ENCODE measurements at places on chromosomes 7 and 10.

- DNase-seq = peak; percentile 91
These were observed 231.8 kb downstream of the KCNMA1 start for GRCh38 chr10:77405771-77406241.

DNA sequence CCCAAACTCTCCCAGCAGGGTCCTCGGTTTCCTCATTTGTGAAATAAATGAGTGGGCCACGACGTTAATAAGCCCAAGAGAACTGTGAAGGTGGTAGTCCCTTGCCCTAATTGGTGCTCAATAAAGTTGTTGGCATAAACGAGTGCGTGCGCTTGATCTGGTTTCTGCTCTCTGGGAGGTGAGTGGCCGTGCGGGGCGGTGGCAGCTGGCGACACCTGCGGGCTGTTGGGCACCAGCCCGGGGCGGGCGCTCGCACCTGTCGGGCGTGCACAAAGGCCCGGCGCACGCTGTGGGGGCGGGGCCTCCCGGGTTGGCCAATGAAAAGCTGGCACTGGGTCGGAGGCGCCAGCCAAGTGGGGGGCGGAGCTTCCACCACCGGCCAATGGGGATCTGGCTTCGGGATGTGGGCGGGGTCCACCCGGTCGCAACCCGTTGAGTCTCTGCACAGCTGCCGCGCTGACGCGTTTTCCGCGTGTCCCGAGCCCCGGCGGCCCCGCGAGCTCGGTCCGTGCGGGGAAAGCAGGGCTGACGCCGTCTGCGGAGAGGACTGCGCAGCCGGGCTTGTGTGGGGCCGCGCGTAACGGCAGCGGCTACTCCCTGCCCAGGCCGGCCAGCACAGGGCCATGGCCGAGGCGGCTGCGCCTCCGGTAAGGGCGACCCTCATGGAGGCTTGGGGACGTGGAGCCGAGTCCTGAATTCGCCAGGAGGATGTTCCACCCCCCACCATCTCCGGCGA lies 23.0 kb downstream of the ZNF783 start:
- DNase-seq = peak; percentile 99

- no peak for DNase-seq
These were observed 18.0 kb downstream of the GSDME start for GRCh38 chr7:24739306-24739705.

GRCh38 chr7:5050676-5051075 lies 5.0 kb downstream of the RBAK start:
- DNase-seq = no peak

GRCh38 chr7:99201027-99201426 lies 6.9 kb downstream of the KPNA7 start:
- no peak for DNase-seq

DNA sequence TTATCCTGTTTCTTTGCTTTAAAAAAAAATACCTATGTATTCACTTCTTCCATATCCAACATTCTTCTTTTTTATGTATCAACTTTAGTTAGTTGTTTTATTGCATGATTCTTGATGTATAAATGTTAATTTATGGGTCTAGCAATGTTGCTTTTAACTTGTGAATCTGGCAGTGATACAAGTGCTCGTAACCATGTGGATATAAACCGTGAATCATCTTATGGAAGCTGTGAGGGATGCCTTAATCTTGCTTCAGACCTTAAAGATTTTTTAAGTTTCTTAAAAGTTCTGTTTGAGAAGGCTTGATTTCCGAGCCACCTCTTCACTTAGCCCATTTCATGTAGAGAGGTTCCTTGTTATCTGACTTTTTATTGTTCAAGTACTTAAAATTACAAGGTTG lies 25.9 kb downstream of the HELLS start:
- no peak for DNase-seq

- no peak for DNase-seq
These were observed 314.1 kb upstream of the ETV1 start for GRCh38 chr7:14303536-14303935.

DNA sequence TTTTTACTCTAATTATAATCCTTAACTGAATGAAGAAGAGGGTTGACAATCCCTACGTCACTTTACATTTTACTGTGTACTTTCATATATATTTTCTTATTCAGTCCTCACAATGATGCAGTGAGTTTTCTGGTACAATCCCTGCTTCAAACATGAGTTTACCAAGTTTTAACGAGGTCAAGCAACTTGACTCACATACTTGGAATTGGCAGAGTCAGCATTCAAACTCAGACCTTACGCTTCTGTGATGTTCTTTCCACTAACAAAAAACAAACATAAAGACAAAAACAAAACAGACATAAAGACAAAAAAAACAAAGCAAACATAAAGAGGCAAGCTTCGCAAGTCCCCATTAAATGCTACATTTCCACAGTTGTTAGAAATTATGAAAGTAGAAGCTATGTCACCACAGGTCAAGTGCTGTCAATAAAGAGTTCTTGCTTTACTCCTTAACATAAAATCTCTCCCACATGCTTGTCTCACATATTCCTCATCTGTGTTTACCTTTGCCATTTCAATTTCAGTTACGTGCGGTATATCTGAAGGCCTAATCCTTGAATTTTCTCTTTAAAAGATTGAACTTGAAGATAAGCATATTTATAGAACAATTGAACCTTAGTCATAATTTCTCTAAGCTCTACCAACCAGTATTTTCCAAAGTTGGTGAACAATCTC lies 217.3 kb downstream of the CELF2 start:
- DNase-seq = no peak

GRCh38 chr10:102743588-102744373 lies at the start of gene WBP1L:
Gene WBP1L (plus strand): TSS chr10:102743948. CDS start chr10:102744054, 106 bp downstream.
- peak; percentile 98 for DNase-seq

GRCh38 chr10:22427101-22427500 lies 81.8 kb downstream of the SPAG6 start:
- peak; percentile 35 for DNase-seq

DNA sequence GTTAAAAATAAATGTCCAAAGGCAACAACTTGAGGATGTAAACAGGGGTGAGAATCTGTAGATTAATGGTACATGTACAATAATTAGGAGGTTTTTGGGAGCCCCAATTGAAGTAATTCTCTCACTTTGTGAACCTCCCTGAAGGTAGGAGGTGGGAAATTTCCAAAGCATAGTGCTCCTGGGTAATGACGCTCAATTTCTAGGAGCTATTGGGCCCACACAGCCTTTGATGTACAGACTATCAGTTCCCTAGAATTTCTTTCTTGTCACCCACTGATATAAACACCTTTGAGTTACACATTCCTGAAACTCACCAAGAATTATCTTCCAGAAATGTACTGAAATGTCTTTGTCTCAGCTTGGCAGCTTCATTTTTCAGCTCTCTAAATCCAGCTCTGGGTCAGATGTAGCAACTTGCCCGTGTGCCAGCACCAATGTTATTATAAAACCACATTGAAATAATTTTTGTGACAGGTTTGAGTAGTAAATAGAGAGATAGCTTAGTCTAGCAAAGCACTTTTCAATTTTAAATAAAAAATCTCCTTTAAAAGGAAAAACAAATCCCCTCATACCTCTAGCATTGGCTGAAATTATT lies 36.6 kb upstream of the GALNT17 start:
- DNase-seq = no peak

DNA sequence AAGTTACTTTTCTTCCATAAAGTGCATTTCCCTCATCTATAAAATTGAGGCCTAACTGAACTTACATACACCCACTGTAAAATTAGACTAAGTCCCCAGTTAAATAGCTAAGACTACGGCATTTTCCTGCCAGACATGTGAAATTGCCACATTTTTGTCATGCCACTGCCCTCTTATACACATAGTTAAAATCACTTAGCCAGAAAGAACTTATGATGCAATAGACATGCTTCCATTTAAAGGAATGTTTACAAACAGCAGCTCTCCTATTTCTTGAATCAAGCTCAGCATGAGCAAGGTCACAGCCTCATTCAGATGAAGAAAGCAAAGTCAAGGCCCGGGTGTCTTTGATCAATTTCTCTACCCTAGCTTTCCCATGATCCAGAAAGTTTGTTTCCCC lies 175.7 kb downstream of the LRRN3 start:
- DNase-seq = peak; percentile 7

GRCh38 chr10:69407621-69408301 lies 9.0 kb downstream of the TACR2 start:
- peak; percentile 49 for DNase-seq

DNA sequence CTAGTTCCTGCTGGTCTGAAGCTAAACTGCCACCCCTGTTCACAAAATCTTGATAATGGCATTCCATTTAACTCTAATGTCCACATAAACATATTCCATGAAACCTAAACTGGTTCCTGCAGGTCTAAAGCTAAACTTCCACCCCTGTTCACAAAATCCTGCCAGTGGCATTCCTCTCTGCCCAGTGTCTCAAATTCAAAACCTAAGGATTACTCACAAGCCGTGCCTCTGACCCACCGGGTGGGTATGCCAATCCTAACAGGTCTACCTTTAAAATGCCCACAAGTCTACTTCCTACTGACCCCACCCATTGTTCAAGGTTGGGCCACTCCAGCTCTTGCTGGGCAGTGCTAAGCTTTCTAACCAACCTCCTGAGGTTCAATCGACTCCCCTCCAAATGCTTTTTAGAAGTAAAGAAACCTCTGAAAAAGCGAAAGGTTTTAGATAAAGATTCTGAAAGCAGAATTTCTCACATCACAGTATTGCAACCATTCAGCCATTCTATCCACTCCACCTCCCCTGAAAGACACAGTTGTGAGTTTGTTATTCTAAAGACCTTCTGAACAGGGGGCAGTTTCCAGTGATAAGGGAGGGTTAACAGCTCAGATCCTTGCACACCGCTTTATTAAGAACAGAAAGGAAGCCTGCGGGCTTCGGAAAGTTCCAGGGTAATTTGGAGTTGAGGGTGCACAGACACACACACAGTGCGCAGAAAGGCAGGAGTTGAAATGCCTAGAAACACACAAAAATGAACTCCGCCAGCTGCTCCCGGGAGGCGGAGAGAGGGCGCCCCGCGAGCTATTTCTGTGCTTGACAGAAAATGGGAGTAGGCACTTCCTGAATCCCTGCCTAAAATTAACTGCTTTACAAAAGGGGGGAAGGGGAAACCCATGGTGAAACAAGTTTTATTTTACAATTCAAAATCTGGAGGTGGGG lies 87.7 kb downstream of the TNS3 start:
- no peak for DNase-seq

- DNase-seq = no peak
These were observed 71.0 kb downstream of the DLG5 start for GRCh38 chr10:77855404-77856155.

- no peak for DNase-seq
These were observed 31.5 kb downstream of the BICC1 start for GRCh38 chr10:58544135-58544534.

GRCh38 chr7:95318501-95319100 lies 5.7 kb downstream of the PON1 start:
- no peak for DNase-seq

DNA sequence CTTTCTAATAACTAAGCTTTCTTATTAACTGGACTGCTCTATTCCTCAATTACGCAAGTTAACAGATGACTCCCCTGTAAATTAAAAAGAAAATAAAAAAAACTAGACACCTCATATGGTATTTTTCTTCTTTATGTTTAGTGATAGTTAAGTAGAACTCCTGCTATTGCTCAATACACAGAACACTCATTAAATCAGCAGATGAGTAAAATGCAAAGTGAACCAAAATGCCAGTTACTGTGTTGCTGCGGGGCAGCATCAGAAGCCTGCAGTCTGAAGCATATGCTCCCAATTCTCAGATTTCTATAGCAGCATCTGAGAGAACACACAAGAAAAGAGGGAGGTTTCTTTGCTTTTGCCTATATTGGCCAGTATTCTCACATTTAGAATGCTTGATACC lies 28.4 kb downstream of the CDK6 start:
- DNase-seq = no peak

DNA sequence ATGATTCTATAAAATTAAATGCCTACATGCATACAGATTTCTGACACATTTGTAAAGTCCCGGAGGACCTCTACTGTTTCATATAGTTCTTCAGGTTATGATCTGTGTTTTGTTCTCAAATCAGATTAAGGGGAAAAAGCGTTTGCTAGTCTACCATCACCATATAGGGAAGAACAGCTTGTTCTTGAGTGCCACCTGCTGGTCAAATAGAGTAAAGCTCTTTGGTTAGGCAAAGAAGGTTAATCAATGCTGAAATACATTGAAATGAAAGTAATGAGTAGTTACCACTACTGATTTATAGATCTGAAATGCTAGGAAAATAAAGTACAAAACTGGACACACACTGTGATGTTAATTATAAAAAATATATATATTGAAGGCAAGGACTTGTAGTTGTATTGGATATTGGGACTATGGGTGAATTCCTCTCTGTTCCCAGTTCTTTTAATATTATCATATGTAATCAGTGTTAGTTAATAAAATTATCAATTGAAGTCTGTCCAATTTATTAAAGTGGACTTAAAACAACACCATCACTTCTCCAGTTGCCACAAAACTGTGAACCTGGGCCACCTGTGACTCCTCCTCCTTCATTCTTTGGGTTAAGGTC lies 72.6 kb upstream of the PDLIM1 start:
- DNase-seq = peak; percentile 80

DNA sequence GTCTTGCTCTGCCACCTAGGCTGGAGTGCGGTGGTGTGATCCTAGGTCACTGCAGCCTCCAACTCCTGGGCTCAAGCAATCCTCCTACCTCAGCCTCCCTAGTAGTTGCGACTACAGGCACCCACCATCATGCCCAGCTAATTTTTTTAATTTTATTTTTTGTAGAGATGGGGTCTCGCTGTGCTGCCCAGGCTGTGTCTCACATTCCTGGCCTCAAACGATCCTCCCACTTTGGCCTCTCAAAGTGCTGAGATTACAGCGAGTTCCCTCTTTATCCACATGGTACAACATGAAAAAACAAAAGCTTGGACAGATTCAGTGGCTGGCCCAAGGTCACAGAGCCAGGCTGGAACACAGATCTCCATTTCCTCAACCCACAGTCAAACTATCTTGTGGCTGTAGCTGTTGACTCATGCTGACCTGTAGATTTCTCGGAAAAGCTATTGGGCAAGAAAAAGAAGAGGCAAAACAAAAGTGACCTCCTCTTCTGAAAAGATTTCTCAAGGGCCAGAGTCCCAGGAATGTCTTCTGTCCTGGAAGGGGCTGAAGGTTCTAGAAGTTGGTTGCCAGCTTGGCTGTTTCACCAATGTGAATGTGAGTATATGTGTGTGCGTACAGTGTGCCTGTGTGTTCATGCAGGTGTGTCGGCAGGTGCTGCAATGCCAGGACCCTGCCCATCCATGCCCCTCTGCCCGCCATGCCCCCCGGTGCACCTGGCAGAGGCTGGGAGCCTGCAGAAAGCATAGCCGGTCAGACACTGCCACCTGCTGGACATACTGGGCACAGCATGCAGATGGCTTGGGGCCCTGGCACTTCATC lies 28.4 kb downstream of the TMEM130 start:
- DNase-seq = peak; percentile 84

DNA sequence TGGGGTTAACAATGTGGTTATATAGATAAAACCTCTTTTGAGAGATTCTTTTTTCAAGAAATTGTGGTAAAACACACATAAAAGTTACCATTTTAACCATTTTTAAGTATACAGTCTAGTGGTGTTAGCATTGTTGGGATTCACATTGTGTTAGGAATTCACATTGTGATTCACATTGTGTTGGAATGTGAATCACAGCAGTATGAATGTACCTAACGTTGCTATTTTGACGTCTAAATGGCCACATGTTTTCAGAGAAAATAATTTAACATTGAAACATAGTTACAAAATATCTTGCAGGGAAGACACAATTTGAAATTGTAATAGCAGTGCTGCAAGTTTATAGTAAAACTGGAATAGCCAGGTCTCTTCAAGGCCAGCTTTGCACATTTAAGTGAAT lies 129.0 kb downstream of the BICC1 start:
- no peak for DNase-seq

GRCh38 chr7:47677664-47678063 lies 95.8 kb upstream of the TNS3 start:
- DNase-seq = no peak

GRCh38 chr7:132179681-132180080 lies 396.6 kb downstream of the PLXNA4 start:
- DNase-seq = no peak

All from iPS-NIHi11 (cell line).